ENCODE measurements at places on chromosomes 16 and 17.

DNA sequence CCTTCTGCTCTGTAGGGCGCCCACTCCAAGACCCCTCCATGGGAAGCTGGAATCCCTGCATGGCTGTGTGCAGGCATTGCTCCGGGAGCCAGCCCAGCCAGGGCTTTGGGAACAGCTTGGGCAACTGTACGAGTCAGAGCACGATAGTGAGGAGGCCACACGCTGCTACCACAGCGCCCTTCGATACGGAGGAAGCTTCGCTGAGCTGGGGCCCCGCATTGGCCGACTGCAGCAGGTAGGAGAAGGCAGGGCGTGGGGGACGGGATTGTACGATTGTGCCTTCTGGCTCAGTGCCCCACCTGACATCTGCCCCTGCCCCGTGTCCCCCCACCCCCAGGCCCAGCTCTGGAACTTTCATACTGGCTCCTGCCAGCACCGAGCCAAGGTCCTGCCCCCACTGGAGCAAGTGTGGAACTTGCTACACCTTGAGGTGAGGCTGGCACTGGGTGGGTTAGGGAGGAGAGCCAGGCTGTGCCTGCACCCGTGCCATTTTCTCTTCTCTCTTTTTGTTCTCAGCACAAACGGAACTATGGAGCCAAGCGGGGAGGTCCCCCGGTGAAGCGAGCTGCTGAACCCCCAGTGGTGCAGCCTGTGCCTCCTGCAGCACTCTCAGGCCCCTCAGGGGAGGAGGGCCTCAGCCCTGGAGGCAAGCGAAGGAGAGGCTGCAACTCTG is 8.7 kb upstream of the TMEM88 start:
- H3K36me3 ChIP-seq, result peaks cover 14% of the 10 kb centered on the region
- H3K27me3 ChIP-seq, result no peaks in the 10 kb centered on the region
- no peak overlapping the region for H3K4me3 ChIP-seq
- H3K27ac ChIP-seq, result peak overlapping the region; percentile 52
- no peak for DNase-seq

DNA sequence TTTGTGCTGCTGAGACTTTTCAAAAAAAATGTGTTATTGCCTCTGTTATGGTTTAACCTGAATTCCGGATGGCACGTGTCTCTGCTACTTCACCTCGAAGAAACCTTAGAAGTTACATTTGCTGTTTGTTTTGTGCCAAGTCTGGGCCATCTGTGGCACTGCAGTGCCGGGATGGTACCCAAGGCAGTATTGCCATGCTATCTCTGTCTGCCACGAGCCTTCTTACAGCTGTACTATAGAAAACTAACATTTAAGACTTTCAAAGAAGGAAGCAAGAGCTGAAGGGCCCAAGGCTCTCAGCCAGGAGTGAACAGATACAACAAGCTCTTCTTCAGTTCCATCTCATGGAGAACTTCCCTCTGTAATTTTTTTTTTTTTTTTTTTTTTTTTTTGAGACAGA is 73.7 kb upstream of the NOL11 start:
- peaks cover 4% of the 10 kb centered on the region for H3K36me3 ChIP-seq
- no peak overlapping the region for H3K27ac ChIP-seq
- H3K4me3 ChIP-seq, result no peak overlapping the region
- no peaks in the 10 kb centered on the region for H3K27me3 ChIP-seq
- peaks cover 19% of the 10 kb centered on the region for H3K4me1 ChIP-seq
- DNase-seq, result no peak

DNA sequence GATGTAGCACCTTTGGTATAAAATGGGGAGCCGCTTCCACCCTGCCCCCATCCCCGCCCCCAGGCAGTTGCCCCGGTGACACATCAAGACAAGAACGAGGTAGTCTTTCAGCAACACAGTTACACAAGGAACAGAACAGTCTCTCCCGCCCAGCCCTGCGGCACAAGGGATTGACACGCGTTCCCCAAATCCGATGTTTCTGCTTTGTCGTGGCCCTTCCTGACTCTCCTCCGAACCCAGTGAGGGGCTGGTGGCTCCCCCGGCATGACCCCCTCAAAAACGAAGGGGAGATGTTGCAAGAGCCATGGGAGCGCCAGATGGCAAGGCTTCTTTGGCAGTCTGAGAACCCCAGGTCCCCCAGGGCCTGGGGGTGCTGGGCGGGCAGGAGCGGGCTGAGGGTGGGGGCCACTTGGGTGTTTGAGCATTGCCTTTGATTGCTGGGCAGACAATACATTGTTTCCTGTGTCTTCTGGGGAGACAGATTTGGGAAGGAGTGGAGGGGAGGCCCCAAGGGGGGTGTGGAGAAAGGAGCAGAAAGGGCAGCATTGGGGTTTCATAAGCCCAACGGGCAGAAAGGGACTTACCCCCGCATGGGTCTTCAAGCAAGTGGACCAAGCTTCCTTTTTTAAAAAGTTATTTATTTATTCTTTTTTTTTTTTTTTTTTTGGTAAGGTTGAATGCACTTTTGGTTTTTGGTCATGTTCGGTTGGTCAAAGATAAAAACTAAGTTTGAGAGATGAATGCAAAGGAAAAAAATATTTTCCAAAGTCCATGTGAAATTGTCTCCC is 16.6 kb downstream of the COL1A1 start:
- DNase-seq, result no peak
- peaks cover 27% of the 10 kb centered on the region for H3K27me3 ChIP-seq
- H3K27ac ChIP-seq, result no peak overlapping the region
- H3K36me3 ChIP-seq, result peaks cover 3% of the 10 kb centered on the region
- no peak overlapping the region for H3K4me3 ChIP-seq
- H3K4me1 ChIP-seq, result peaks cover 4% of the 10 kb centered on the region

- no peak for DNase-seq
- H3K27ac ChIP-seq, result no peak overlapping the region
- H3K36me3 ChIP-seq, result no peaks in the 10 kb centered on the region
- H3K27me3 ChIP-seq, result peaks cover 9% of the 10 kb centered on the region
- H3K4me1 ChIP-seq, result no peaks in the 10 kb centered on the region
Measured at GRCh38 chr17:34840750-34841149, 120.5 kb downstream of the CCT6B start.

- H3K27me3 ChIP-seq, result peaks cover 45% of the 10 kb centered on the region
- no peak overlapping the region for H3K27ac ChIP-seq
Measured at GRCh38 chr16:20049831-20050230, 23.9 kb downstream of the GPR139 start.

- peaks cover 49% of the 10 kb centered on the region for H3K36me3 ChIP-seq
- DNase-seq, result no peak
- H3K4me3 ChIP-seq, result no peak overlapping the region
- H3K4me1 ChIP-seq, result peaks cover 4% of the 10 kb centered on the region
- no peak overlapping the region for H3K27ac ChIP-seq
Measured at GRCh38 chr17:8614988-8615387, 15.5 kb downstream of the MYH10 start.

- no peak overlapping the region for H3K4me3 ChIP-seq
- no peak overlapping the region for H3K27ac ChIP-seq
- H3K4me1 ChIP-seq, result peaks cover 5% of the 10 kb centered on the region
- no peaks in the 10 kb centered on the region for H3K36me3 ChIP-seq
- H3K27me3 ChIP-seq, result no peaks in the 10 kb centered on the region
Measured at GRCh38 chr17:74394275-74394950, 27.1 kb downstream of the GPR142 start.

DNA sequence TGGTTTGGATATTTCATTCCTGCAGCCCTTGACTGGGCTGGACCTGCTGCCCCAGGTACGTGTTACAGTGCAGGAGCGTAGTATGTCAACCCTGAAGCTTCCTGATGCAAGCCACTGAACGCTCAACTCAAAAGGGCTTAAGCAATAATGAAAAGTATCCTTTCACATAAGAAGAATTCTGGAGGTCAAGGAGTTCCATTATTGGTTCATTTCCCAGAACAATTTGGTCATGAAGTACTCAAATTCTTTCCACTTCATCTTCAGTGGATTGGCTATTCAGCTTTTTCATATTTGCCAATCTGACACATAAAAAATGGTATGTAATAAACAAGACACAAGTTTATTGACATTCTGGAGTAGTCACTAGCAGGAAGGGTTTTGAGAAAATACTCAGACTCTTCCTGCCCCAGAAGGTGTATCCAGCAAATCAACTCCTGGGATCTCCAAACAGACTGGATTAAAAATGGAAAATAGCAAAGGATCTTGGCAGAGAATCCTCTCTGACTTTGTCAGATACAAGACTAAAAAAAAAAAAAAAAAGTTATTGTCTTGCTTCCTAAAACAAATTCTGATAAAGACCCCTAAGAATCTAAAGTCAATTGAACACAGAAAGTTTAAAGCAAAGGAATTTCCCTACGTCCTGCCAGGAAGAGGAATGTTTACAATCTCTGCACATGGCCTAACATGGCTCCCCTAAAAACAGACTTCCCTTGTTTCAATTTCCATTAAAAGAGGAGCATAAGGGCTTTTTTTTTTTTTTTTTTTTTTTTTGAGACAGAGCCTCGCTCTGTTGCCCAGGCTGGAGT is 37.5 kb upstream of the WSB1 start:
- no peak for DNase-seq
- H3K4me1 ChIP-seq, result peaks cover 12% of the 10 kb centered on the region
- H3K27ac ChIP-seq, result no peak overlapping the region
- no peaks in the 10 kb centered on the region for H3K27me3 ChIP-seq

- peaks cover 63% of the 10 kb centered on the region for H3K27me3 ChIP-seq
- H3K4me1 ChIP-seq, result peaks cover 3% of the 10 kb centered on the region
- DNase-seq, result no peak
- no peak overlapping the region for H3K27ac ChIP-seq
Measured at GRCh38 chr17:46984892-46985291, 5.8 kb upstream of the RPRML start.

- H3K4me3 ChIP-seq, result no peak overlapping the region
- H3K36me3 ChIP-seq, result no peaks in the 10 kb centered on the region
- no peak for DNase-seq
Measured at GRCh38 chr17:79695797-79696609, 34.7 kb upstream of the ENPP7 start.

DNA sequence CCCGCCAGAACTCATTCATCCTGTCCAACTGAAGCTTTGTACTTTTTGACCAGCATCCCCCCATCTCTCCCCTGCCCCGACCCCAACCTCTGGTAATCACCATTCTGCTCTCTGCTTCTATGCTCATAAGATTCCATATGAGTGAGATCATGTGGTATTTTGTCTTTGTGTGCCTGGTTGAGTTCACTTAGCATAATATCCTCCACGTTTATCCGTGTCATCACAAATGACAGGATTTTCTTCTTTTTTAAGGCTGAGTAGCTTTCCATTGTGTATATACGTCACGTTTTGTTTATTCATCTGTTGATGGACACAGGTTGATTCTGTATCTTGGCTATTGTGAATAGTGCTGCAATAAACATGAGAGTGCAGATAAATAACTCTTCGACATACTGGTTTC is 278.9 kb downstream of the SNX29 start:
- no peak overlapping the region for H3K27ac ChIP-seq
- peaks cover 8% of the 10 kb centered on the region for H3K27me3 ChIP-seq
- peaks cover 5% of the 10 kb centered on the region for H3K4me1 ChIP-seq

- H3K27me3 ChIP-seq, result no peaks in the 10 kb centered on the region
- no peak overlapping the region for H3K4me3 ChIP-seq
- no peak for DNase-seq
- H3K36me3 ChIP-seq, result no peaks in the 10 kb centered on the region
Measured at GRCh38 chr16:61900482-61900881, 135.8 kb downstream of the CDH8 start.

All from progenitor cell of endocrine pancreas (in vitro differentiated cells).